ENCODE measurements at places on chromosomes 2 and 18.

- DNase-seq = no peak
These were observed 11.5 kb upstream of the CYB5A start for GRCh38 chr18:74303306-74303705.

GRCh38 chr2:119694845-119695521 lies 16.0 kb downstream of the TMEM177 start:
- DNase-seq = peak; percentile 32

DNA sequence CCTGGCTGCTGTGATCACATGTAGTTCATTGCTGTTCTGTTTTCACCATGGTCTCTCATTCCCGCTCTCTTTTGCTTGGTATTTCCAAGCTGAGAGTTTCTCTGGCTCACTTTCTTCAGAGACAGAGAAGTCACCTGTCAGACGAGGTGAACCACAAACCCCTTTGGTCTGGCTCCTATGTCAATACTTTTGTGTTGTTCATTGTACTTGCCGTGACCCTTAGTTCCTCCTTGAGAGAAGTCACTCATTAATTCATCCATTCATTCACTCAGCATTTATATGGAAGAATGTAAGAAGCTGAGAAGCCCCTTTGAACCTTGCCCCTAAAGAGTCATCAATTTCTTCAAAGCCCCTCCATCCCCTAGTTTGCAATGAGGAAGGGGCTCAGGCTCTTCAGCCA lies 15.2 kb downstream of the MCFD2 start:
- no peak for DNase-seq

- no peak for DNase-seq
These were observed 26.5 kb upstream of the MCFD2 start for GRCh38 chr2:46942143-46942526.

DNA sequence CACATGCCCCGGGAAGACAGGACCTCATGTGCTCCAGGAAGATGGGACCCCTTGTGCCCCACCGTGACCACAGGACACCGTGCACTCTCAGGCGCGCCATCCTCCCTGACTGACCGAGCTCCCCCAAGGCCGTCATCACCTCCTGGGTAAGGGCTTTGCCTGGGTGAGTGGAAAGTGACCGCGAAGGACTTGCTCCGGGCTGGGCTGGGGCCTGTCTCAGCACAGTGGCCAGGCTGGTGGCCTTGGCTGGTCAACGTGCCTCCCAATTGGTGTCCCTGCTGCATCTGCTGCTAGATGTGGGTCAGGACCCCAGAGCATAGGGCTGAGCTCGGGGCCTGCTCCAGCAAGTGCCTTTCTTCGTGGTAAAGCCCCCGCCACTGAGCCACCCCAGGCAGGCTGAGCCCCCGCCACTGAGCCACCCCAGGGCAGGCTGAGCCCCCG lies 69.7 kb upstream of the CTDP1 start:
- DNase-seq = no peak

- no peak for DNase-seq
These were observed 120.6 kb upstream of the FBXO11 start for GRCh38 chr2:48026865-48027264.

GRCh38 chr18:13235981-13236380 lies 17.4 kb downstream of the LDLRAD4 start:
- no peak for DNase-seq

DNA sequence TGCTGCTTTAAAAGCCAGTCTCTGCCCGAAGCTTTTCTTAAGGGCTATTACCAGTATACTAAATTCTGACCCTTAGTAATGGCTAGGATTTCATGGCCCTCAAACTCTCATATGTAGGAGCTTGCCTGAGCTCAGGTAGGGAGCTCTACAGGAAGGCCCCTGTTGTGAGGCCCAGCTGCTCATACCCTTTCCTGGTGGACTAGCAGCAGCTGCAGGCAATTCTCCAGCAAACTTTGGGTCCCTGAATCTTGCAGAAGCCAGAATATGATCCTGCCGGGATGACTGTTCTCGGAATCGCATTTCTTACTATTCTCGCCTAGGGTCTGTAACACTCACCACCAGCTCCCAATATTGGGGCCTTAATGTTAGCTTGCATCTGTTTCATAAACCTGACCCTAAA lies 106.4 kb upstream of the SERTAD2 start:
- DNase-seq = no peak

GRCh38 chr2:169136885-169137534 lies 67.6 kb downstream of the DHRS9 start:
- DNase-seq = no peak

DNA sequence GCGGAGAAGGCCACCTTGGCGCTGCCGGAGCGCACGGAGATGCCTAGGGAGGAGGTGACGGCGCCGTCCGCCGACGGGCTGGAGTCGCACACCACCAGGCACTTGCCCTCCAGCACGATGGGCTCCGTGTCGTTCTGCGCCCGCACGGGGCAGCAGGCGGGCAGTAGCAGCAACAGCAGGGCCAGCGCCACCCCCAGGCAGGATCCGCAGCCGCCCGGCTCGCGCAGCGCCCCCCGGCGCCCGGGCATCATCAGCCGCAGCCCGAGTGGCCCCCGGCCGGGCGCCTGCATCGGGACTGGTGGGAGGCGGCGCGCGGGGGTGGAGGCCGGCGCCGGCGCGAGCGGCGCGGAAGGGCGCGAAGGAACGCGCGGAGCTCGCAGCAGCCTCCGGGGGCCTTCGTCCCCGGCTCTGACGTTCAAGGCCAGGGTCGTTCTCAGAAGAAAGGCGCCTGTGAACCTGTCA lies 2.2 kb downstream of the CBLN2 start:
- no peak for DNase-seq

DNA sequence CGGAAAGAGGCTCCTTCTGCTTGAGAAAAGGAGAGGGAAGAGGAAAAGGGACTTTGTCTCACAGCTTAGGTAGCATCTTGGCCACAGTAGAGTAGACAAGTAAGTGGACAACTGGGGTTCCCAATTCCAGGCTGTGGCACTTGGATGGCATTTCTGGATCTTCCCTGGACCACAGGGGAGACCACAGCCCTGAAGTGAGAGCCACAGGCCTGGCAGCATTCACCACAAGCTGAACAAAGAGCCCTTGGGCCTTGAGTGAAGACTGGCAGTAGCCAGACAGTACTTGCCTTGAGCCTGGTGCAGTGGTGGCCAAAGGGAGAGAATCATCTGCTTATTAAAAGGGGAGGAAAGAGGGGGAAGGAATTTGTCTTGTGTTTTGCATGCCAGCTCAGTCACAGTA lies 226.1 kb upstream of the KLHL14 start:
- no peak for DNase-seq

DNA sequence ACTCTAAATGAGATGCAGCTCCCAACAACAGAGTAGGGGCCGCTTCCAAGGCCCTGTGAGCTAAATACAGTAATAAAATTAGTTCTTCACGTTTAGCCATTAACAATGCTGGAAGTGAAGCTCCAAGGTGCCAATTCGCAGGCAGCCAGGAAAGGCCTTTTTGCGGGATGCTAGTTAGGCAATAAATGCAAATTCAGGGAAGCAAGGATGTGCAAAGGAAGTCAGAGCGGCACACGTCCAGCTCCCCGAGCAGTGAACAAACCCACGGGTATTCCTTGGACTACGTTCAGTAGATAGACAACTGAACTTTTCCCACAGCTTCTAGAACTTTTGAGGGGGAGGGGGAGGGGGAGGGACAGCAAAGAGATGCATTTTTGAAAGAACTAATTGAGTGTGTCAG lies 6.9 kb downstream of the ZNF516 start:
- DNase-seq = no peak
